ENCODE measurements at places on chromosomes 13 and 19. TPM values are rescaled to one million over a fixed set of nuclear protein-coding genes. Genes with fewer than 3 reads are reported as not detected.

- DNase-seq = no peak
Measured at GRCh38 chr19:34188408-34188807, 16.1 kb downstream of the LSM14A start.

The CEACAM3 gene
- total RNA-seq = not detected

The SIGLEC8 gene
- not detected for total RNA-seq

DNA sequence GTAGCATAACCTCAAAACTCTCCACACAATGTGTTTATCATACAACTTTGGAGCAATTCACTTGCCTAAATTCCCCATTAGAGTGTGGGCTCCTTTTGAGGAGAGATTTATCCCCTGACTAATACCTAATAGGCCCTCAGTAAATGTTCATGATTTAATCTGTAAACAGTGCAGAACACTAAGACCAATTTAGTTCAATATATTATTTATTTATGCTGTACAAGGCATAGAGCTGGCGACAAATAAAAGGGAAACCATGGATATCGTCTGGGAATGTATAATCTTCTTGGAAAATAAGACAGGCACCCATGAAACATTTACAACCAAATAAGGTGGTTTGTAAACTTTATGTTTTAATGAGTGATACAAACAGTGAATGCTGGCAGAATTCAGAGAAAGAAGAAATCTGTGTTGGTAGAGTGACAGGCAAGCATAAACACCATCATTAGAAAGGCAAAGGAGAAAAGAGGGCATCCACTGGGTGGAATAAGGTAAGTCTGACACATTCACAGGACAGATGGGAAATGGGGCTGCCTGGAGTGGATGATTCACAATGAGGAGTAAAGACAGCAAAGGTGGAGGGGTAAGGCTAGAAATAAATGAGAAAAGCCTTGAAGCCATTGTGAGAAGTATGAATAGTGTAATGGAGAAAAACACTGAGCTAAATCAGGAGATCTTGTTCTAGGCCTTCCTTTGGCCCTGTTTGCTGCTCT lies 106.1 kb upstream of the MIR17HG start:
- DNase-seq = no peak

The SPIB gene
- not detected for total RNA-seq

DNA sequence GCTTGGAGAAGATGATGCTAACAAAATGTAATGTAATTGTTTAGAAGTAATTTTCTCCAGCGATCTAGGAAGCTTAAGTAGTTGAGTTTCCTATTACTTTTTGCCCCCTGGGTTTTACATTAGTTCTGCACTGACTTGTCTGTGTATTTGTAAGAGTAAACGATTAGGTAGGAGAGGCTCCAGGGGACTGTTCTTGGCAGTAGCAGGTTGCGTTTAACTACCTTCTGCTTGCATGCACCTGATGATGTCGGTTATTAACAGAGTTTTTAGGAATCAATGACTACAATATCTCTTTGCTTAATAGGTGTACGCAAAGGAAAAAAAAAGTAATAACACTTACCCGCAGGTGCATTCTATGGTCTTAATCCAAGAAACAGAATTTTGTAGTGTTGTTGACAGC lies 18.3 kb upstream of the UGGT2 start:
- DNase-seq = no peak

GRCh38 chr19:3474614-3475013 lies 5.7 kb downstream of the SMIM24 start:
- DNase-seq = no peak

- DNase-seq = no peak
Measured at GRCh38 chr19:31979949-31980670, 365.3 kb upstream of the ZNF507 start.

The FKBP8 gene
- total RNA-seq = 396 TPM

DNA sequence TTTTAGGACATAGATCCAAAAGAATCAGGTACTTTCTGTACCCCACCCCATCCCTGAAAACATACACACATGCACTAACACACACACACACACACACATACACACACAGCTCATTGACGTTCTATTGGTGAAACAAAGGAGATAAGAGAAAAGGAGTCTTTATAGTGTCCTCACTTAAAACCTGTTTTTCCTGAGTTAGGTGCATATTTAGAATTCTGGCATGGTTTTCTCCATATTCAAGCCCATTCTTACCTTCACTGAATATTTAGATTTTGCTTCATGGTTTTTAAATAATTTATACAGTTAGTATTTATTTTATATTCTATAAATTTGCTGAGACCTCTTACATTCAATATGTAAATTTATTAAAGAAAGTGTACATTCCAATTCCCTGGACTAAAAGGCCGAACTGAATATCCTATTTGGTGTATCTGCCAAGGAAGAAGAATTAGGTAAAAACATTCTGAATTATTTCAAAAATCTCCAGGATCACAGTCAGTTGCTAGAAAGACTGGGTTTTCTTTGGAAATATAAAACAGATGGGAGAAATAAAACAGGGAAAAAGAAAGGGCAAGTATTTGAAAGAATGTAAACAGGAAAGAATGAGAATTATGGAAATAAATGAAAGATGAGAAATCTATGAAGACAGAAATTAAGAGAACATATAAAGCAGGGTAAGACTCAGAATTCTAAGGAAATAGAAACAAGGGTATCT lies 556.2 kb downstream of the KCTD12 start:
- DNase-seq = no peak

The ZNF98 gene
- total RNA-seq = not detected

DNA sequence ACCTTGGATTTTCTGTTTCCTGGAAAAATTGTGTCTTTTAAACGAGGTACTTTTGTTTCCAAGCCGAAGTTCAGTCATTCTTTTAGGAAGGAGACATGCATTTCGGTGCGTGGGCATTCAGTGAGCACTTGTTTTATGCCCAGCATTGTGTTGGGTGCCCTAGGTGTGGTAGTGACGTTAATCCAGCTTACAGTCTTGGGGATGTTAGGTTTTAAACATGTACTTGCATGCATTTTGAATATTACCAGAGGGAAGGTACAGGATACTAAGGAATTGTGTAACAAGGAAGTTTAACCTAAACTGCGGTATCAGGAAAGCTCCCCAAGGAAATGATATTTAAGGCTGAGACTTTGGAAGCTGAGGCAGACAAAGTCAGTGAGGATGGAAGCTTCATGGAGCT lies 66.3 kb downstream of the ARHGAP35 start:
- no peak for DNase-seq

GRCh38 chr13:100528353-100528752 lies 60.2 kb downstream of the GGACT start:
- no peak for DNase-seq

GRCh38 chr19:38544569-38545315 lies 73.0 kb downstream of the MAP4K1 start:
- DNase-seq = no peak

- no peak for DNase-seq
Measured at GRCh38 chr19:18735324-18735723, 51.8 kb downstream of the CRTC1 start.

DNA sequence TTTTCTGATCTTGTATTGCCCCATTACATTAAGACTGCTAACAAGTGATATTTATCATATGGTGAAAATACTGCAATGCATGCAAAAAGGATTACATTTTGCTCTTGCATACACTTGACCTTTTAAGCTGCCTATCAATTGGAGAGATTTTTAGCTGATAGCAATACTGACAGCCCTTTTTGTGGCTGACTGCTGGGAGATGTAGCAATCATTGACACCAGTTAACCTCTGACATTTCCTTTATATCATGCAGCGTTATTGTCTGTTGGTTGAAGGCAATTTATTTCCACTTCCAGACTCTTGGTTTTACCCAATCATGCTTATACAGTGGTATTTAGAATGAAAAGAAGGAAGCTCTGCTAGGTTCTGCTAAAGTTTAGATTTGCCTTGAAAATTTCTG lies 364.0 kb downstream of the LMO7 start:
- no peak for DNase-seq

DNA sequence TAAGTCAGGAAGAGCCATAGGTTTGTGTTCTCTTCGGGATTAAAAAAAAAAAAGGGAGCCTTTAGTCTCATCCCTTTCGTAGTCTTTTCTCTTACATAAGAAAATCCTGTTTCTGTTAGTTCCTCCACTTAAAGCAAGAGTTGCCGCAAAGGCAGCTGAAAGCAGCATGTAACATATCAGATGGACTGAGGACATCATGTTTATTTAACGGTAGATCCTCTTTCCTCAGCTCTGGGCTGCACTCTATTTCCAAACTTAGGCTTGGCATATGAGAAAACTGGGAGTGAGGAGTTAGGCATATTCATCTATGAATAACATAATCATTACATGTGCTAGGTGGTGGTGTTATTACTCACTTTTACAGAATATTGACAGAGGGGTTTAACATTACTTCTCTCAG lies 391.2 kb downstream of the KLF12 start:
- no peak for DNase-seq

- no peak for DNase-seq
Measured at GRCh38 chr13:109235901-109236300, 550.5 kb downstream of the IRS2 start.

The MYH14 gene
- total RNA-seq = 3.9 TPM

GRCh38 chr19:47309038-47309437 lies 623 bp upstream of the C5AR1 start:
- no peak for DNase-seq

- DNase-seq = no peak
Measured at GRCh38 chr13:51343475-51343874, 4.0 kb downstream of the SERPINE3 start.

- DNase-seq = no peak
Measured at GRCh38 chr13:30009411-30009810, 159.0 kb upstream of the UBL3 start.

- DNase-seq = no peak
Measured at GRCh38 chr19:55552620-55553019, 7.3 kb upstream of the SBK3 start.

- DNase-seq = no peak
Measured at GRCh38 chr13:102536695-102537485, 59.9 kb upstream of the TPP2 start.

DNA sequence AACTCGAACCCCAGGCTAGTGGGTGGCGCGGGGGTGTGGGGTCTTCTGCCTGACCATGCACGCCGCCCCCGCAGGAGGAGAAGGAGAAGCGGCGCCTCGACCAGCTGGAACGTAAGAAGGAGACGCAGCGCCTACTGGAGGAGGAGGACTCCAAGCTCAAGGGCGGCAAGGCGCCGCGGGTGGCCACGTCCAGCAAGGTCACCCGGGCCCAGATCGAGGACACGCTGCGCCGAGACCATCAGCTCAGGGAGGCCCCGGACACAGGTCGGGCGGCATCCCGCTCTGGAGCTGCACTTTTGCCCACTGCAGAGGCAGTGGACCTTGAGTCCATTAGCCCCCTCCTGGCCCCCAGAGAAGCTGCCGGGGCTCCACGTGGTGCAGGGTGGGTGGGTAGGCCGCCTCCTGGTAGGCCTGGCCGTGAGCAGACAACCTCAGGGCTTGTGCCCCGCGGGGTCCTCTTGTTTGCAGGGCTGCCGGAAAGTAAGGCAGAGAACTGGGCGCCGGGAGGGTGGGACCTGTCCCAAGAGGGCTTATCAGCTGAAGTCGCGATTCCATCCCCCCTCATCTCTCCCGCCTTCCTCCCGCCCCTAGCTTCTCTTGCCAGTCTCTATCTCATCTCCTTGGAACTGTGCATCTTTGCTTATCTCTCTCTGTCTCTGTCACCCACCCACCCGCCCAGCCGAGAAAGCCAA lies 9.9 kb downstream of the CCDC124 start:
- no peak for DNase-seq

DNA sequence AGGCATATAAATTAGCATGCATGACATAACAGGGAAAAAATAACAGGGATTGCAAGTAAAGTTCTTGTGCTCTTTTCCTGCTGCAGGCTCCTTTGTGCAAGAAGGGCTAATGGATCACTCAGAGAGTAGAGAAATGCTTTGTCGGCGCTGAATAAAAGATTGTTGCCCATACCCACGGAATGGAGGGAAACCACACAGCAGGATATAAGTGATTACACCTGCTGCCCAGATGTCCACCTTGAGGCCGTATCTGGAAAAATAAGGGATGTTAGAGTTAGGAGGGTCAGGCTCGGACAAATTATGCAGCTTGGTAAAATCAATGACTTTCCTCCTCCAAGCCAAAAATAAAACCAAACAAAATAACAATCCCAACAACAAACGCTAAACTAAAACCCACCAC lies 322.3 kb downstream of the DCLK1 start:
- DNase-seq = no peak

The SRRM5 gene
- not detected for total RNA-seq

The SIGLECL1 gene
- total RNA-seq = not detected

GRCh38 chr13:37617173-37617572 lies 18.6 kb upstream of the POSTN start:
- no peak for DNase-seq

The SOX21 gene
- total RNA-seq = not detected

DNA sequence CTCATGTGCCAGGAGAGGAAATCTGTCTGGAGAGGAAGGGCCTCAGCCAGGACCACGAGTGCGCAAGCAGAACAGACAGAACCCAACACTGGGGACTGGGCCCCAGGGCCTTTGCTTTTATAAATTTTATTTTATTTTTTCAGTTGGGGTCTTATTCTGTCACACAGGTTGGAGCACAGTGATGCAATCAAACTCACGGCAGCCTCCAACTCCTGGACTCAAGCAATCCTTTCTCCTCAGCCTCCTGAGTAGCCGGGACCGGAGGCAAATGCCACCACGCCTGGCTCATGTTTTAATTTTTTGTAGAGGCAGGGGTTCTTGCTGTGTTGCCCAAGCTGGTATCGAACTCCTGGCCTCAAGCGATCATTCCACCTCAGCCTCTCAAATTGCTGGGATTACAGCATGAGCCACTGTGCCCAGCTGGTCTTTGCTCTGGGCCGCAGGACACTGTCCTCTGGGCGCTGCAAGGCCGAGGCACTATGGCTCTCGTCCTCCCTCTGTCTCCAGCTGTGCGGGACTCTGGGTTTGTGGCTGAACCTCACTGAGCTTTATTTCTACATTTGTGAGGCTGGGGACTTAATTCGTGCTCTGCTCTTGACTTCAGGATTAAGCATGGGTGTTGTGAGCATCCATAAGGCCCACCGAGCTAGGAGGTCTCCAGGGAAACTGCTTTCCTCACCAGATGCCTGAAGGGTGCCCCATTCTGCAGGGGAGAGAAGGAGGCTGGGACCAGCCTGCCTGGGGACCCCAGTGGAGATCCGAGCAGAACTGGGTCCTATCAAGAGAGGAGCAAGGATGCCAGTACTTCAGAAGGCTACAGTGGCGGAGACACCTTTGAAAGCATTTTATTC lies 144.2 kb upstream of the VSTM2B start:
- peak; percentile 21 for DNase-seq

GRCh38 chr19:6499052-6499790 lies 2.9 kb downstream of the TUBB4A start:
- no peak for DNase-seq

DNA sequence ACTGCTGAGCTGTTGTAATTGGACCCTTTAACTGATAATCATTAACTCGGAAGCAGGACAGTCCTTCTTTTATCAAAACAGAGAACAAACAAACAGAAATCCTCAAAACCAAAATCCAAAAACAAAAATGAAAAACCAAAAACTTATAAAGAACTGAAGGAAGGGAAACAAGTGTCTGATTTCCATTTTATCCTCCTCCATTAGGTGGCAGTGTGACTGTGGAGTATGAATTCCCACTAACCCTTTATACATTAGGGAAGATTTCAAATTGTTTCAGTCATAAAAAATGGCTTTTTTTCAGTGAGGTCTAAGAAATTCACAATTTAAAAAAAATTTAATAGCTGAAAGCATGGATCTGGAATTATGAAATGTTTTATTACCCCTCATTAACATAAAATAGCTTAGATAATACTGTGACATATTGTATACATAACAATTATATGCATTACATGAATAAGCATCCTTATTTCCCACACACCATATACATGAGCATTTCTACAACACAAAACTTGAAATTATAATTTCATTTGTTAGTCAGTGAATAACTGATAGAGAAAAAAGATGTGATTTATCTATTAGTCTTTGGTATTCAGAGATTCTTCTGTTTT lies 1074.3 kb upstream of the PCDH9 start:
- no peak for DNase-seq

The AMH gene
- total RNA-seq = 1.8 TPM
